ENCODE measurements at places on chromosomes 16 and 17.

DNA sequence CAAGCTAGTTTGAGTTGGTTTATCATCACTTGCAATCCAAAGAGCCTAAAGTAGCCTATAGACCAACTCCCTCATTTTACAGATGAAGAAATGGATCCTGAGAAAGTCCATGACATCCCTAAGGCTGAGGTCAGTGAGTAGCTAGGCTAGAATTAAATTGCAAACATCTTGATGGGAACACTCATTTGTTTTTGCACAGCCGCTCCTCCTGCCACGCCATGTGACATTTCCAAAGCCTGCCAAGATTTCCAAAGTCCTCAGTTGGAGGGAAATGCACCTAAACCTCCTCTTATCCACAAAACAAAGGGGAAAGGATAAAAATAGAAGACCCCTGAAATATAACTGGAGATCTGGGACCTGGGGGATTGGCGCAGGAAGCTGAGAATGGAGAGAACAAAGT, 15.0 kb downstream of the TMEM92 start:
- no peak for DNase-seq

GRCh38 chr17:70021726-70022125, 53.3 kb upstream of the KCNJ16 start:
- no peak for DNase-seq

- DNase-seq: no peak
Observed at GRCh38 chr17:3803308-3803640, 2.3 kb upstream of the ITGAE start.

GRCh38 chr17:78252111-78252634, 20.7 kb downstream of the TMEM235 start:
- DNase-seq: no peak

- no peak for DNase-seq
Observed at GRCh38 chr16:58377932-58378331, 14.3 kb upstream of the GINS3 start.

- DNase-seq: no peak
Observed at GRCh38 chr16:10895053-10895946, 18.3 kb downstream of the CIITA start.

DNA sequence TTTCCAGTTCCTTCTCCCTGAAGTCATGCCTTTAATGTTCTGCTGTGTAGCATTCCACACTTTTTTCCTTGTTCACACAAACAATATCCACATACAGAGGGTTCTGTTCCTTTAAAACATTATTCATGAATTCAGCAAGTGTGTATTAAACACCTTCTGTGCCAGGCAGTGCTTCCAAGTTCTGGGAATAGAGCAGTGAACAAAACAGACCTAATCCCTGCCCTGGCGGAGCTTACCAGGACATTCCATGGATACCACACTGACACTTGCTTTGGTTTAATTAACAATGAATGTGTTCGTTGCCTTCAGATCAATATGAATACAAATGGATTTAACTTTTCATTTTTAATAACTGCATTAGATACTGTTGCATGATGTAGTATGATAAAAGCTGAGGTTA, 57.9 kb upstream of the CLEC19A start:
- no peak for DNase-seq
